ENCODE measurements at places on chromosomes 2 and 18.

GRCh38 chr2:157761520-157761919 lies 114.6 kb downstream of the ACVR1 start:
- no peak for DNase-seq

DNA sequence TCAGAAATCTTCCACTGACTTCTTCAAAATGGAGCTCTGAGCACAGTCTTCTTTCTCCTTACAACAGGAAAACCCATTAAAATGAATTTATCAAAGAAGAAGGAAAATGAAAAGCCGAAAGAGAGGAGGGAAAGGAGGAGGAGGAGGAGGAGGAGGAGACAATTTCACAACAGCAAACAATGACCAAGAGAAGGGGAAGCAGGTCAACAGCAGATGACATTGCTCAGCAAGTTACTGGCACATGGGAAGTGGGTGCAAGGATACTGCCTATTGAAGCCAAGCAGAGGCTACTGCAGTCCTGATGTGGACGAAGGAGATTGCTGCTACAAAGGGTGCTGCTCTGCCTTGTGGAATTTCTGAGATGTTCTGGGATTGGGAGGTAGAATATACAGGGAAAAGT lies 268.2 kb upstream of the FBXO11 start:
- DNase-seq, result no peak

GRCh38 chr2:64767670-64768468 lies 114.2 kb upstream of the SERTAD2 start:
- peak; percentile 91 for DNase-seq

- DNase-seq, result no peak
These were observed 99.4 kb upstream of the OSR1 start for GRCh38 chr2:19457809-19458208.

- no peak for DNase-seq
These were observed 89.2 kb upstream of the GLS start for GRCh38 chr2:190791347-190791975.

- no peak for DNase-seq
These were observed 15.1 kb upstream of the DYNC2LI1 start for GRCh38 chr2:43758739-43759138.

DNA sequence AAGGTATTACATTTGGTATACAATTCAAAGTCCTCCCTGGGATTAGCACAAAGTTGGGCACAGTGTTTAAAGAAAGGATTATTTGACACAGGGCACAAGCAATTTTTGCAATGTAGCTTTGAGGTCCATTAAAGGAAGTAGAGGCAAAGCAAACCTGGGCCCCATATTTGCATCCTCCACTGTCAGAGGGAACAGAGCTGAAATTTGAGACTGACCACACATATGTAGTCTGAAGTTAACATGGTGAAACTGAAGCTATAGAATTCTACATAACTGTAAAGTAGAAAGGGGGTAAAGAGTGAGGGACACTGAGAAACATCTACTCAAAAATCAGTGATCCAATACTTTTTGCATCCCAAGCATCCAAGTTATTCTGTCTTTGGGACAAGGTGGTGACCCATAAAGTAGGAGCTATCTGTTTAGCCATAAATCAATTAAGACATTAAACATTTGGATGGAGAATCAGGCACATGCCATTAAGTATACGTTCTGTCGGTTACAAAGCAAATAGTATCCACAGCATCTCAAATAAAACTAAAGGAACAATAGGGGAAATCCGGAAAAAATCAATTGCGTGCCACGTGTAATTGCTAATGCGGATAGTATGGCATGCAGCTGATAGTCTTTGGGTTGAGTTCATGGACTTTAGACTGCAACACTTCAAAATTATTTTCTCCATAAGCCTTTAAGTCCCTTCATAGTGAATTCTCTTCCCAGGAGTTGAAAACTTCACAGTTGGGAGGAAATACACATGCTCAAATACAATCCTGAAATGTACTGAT lies 72.6 kb downstream of the PLEKHM3 start:
- no peak for DNase-seq

DNA sequence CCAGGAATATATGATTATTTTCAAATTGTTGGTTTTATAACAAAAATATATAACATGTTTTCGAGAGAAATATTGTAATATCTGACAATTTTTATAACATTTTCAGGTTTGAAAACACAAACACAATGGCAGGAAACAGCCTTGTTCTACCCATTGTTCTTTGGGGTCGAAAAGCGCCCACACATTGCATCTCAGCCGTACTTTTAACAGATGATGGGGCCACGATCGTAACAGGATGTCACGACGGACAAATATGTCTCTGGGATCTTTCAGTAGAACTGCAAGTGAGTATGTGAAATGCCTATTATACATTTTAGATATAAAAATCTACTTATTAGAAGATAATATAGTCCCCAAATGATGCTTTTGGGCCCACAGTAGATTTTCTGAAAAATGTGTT lies 21.2 kb downstream of the WDR7 start:
- DNase-seq, result no peak

DNA sequence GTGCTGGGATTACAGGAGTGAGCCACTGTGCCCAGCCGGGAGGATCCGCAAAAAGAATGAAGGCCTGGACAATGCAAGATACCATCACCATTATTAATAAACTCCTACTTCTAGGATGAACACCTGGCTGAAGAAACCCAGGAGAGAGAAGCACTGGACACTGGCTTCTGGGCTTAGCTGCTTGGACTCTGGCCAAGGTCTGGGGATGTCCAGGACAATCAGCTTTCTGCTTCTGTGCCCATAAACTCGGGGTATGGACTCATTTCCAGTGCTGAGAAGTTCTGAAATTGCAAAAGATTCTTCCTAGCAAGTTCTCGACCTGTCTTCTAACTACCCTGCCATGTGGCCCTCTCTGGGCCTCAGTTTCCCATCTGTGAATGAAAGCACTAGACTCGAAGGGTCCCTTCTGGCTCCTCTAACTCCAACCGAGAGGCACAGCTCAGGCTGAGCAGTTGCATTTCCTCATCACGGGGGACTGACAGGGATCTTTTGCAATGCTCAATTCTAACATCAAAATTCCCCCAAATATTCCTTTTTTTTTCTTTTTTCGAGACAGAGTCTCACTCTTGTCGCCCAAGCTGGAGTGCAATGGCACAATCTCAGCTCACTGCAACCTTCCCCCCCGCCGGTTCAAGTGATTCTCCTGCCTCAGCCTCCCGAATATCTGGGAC lies 2.4 kb upstream of the SH2D6 start:
- DNase-seq, result no peak

DNA sequence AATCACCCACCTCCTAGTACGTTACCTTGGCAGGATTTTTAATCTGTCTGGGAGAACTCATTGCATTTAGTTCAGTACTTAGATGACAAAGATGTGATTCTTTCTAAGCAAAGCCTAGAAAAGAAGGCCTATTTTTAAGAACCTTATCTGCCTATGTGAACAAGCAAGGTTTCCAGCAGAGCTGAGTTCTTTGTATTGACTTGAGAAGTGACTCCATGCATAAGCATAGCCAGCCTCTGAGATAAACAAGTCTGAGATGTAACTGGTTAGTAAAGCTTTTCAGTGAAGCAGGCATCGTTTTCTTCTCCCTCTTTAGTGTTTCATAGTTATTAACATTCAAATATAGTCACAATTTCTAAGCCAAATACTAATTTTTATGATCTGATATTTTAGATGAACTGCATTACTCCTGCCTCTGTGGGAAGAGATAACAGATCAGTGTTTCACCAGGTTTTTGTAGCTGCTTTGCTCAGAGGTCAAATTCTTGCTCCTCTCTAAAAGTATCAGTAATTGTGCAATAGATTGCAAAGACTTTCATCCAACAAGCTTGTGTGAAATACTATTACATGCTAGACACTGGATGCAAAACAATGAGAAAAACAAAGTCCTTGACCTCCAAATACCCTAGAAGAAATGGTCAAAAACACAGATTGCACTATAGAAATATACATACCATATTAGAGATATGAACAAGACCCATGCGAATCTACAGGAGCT lies 107.8 kb downstream of the MBD2 start:
- DNase-seq, result no peak

DNA sequence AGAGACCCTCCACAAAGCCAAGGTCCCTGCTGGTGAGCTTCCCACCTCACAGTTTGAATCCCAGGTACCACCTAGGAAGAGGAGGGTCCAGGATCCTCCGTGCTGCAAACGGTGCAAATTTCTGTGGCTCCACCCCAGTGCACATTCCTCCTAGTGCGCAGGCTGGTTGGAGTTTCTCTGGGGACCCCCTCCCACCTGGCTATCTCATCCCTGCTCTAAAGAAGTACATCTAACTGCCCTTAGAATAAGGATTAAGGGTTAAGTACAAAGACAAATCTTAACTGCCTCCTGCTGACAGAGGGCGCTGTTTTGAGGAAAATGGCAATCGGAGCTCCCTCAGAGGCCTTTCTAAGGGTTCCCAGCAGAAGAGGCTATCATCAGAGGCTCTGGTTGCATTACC lies 109.6 kb upstream of the FSIP2 start:
- DNase-seq, result peak; percentile 38

- DNase-seq, result no peak
These were observed 1.0 kb upstream of the ACTR3 start for GRCh38 chr2:113888641-113889470.

DNA sequence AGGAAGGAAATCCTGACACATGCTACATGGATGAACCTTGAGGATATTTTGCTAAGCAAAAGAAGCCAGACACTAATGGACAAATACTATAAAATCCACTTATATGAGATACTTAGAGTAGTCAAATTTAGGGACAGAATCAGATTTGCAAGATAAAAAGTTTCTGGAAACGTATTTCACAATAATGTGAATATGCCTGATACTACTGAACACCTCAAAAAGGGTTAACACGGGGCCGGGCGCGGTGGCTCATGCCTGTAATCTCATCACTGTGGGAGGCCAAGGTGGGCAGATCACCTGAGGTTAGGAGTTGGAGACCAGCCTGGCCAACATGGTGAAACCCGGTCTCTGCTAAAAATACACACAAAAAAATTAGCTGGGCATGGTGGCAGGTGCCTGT lies 1.7 kb upstream of the RMC1 start:
- DNase-seq, result no peak

DNA sequence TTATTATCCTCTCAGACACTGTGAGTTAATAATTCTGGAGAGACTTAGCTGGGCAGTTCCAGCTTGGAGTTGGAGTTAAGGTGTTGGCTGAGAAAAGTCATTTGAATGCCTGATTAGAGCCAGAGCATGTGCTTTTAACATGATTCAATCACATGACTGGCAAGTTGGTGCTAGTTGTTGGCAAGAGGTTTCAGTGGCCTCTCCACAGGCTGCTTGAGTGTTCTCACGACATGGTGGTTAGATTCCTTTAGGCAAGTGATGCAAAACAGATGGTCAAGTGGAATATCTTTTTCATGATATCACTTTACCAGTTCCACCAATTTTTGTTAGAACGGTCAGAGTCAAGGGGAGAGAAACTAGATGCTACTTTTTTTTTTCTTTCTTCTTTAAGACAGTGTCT lies 262.7 kb upstream of the FN1 start:
- DNase-seq, result no peak

GRCh38 chr2:29765721-29766120 lies 155.7 kb downstream of the ALK start:
- no peak for DNase-seq

DNA sequence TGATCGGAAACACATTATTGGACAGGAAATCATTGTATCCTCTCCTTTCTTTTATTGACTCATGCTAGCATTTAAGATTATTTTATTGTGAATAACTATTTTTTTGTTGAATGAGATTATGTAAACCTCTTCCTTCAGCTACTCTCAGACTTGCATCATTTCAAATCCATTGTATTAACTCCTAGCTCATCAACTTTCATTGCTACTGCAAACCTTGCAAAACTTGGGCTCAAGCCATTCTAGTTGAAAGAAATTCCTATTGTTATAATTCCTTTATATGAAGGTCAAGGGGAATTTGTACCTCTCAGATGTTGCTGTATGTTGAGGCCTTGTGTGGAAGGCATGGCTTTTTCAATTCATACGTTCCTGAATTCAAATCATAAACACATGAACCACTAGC lies 1764.6 kb downstream of the SUCLG1 start:
- DNase-seq, result no peak

- no peak for DNase-seq
These were observed 53.5 kb downstream of the HNRNPLL start for GRCh38 chr2:38549071-38549704.

DNA sequence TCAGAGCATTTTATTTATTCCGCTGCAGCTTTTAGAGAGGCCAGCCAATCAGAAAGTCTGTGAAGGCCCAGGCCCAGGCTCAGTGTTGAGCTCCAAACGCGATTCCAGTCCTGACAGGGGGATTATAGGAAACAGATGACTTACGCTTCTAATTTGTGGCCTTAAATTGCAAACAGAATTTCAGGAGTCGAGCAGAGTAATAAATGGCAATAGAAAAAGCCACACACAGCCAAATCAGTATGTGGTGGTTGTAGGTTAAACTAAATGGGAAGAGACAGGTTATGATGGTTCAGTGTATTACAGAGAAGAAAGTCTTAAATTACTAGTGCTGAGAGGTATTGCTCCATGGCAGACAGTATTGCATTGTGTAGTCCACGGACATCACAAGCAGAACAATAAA lies 131.0 kb upstream of the ZEB2 start:
- no peak for DNase-seq

GRCh38 chr2:211652327-211652726 lies 886.3 kb downstream of the ERBB4 start:
- DNase-seq, result no peak

GRCh38 chr2:38032946-38033345 lies 43.0 kb downstream of the CYP1B1 start:
- DNase-seq, result no peak

DNA sequence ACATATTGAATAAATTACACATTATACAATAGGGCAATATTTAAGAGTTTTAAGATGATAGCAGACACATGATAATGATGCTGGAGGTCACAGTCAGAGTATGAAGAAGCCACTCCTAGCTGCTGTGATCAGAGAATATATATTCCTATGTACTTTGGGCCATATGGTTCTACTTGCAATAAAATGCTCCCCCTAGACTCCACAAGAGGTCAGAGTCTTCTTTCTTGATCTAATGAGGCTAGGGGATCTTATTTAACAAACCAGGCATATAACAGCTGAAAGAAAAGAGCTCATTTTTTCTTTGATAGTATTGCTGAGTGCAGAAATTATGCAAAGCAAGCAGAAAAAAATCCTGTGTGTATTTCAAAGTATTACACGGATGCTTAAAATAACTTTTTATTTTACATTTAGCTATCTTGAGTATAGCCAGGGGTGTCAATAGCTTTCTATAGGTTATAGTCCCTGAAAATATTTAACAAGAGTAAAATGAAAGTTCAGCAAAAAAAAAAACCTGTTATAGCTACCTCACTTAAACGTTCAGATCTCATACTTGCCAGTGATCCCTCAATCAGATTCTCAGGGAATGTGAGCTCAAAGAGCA lies 748.7 kb upstream of the CHAC2 start:
- no peak for DNase-seq

- DNase-seq, result no peak
These were observed 384.1 kb downstream of the ERBB4 start for GRCh38 chr2:212154477-212154878.

GRCh38 chr18:52894801-52895200 lies 554.8 kb downstream of the DCC start:
- no peak for DNase-seq

- no peak for DNase-seq
These were observed 7.5 kb upstream of the RNF144A start for GRCh38 chr2:6909431-6910385.

- DNase-seq, result peak; percentile 16
These were observed 16.3 kb downstream of the SLC3A1 start for GRCh38 chr2:44291281-44292248.

Measured in RPMI8226 (cell line).